Right ventricle myocardium inferior (tissue), 1 donor: ENCODE measurements at places on chromosomes 3 and 15.
A peak's percentile ranks its signal among the peaks of the same experiment; 100 is the strongest.

- no peak for DNase-seq
Measured at GRCh38 chr15:89106200-89106599, 17.9 kb downstream of the ABHD2 start.

DNA sequence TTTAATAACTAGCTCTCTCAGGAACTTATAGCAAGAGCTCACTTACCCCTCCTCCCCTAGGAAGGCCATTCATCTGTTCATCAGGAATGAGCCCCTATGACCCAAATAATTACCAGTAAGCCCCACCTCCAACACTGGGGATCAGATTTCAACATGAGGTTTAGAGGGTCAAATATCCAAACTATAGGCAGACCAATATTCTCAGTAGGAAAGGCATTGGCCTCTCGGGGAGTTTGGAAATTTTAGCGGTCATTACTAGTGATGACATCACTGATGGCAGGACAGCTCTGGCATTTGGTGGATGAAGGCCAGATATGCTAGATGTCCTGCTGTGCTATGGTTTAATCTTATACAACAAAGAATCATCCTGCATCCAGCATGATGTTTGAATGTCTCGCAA is 15.2 kb upstream of the CD47 start:
- no peak for DNase-seq

DNA sequence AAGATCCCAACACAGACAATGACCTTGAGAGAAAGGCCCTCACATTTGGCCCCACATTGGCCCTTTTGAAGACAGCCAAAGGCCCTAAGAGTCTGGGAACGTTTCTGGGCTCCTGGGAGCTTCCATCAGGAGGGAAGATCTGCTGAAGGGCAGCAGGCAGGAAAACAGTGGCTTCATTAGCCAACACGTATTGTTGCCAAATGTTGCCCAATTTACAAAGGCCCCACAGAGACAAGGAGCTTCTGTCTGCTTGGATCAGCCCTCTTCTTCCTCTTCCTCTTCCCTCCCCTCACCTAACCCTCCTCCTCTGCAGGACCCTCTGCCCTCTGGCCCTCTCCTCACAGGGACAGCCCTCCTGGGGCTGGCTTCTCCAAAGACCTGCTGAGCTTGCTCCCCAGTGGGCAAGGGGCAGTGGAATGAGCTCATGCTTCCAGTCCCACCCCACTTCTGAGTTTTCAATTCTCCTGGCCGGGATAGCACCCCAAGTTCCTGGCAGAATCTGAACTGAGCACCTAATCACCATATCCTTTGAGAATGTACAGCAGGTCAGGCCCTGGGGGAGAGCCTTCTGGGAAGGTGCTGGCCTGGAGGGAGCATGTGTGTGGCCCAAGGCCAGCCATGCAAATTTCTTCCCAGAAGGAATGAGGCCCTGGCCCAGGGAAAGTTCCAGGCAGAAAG is 5.1 kb upstream of the LTF start:
- DNase-seq = no peak

- no peak for DNase-seq
Measured at GRCh38 chr3:54533856-54534255, 394.0 kb downstream of the LRTM1 start.

DNA sequence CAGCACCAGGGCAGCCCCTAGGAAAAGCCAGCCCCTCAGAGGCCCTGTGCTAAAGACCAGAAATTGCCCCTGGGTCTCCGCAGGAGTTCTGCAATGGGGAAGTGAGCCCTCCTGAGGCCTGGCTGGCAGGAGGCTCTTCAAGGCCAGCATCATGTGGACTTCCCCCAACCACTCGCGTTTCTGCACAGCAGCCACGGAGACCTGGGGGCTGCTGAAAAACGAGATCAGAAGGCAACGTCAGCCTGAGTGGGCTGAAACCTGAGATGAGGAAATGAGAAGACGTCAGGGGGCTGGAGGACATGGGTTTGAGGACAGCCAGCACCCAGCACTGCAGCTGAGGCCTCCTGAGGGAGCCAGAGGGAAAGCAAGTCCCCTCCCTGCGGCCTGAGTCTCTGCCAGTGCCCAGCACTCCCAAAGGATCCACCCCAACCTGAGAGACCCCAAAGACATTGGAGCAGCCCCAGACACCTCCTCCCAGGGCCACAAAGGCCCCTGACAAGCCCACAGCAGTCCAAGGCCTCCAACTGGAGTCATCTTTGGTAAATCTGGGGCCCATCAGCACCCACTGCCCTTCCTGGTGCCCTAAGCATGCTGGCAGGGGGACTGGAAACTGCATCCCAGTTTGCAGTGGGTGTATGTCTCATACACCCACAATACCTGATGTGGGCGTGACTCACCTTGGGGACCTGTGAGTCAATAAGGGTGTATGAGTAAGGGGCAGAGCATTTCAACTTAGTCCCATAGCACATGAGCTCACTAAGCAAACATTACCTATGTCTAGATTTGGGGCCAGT is 29.2 kb upstream of the CYP11A1 start:
- peak; percentile 63 for DNase-seq

DNA sequence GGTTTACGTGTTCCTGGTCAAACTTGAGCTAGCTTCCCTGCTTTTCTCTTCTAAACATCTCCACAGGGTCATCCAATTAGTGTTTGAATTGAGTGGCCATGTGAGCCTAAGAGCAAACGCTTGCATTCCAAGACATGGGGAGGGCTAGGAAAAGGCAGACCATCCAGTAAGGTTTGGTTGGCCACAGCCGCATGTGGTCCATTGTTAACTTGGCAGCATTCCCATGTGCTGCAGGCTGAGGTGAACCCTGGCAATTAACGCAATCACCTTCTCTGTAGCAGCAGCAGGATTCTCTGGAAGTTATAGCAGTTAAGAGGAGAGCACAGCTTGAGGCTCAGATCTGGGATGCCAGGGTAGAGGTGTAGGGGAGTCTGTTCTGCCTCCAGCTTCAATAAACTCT is 502.2 kb upstream of the LMCD1 start:
- DNase-seq = no peak

DNA sequence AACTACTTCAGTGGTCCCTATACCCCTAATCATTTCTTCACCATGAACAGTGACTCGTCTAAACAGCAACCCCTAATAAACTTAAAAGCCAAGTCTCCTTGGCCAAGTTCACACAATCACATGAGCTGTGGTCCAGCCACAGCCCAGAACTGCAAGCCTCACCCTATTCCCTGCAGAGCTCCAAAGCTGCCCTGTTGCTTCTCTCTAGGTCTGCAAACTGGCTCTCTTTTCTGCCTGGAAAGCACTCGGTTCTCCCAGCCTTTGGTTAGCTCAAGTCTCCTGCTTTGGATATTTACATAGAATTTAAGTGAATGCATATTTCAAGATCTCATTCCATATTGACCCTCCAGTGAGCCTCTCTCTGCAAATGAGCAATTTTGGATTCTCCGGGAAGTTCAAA is 107.0 kb downstream of the TOP2B start:
- DNase-seq = no peak

- DNase-seq = no peak
Measured at GRCh38 chr3:28125342-28125741, 116.1 kb upstream of the CMC1 start.

- no peak for DNase-seq
Measured at GRCh38 chr3:111159391-111159790, 87.8 kb downstream of the NECTIN3 start.

DNA sequence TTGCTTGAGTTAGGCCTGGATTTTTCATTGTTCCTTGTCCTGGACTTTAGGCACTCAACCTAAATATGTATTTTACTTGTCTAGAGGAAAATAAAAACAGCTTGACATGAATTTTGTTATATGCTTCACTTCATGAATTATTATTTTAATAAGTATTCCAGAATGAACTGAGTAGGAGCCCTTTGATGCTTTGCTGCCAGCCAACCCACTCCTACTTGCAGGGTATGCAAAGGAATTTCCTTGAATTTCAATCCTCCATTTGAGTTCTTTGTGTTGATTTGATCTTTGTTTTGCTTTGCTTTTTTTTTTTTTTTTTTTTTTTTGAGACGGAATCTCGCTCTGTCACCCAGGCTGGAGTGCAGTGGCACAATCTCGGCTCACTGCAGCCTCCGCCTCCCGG is 11.6 kb downstream of the ARL6IP5 start:
- DNase-seq = no peak

DNA sequence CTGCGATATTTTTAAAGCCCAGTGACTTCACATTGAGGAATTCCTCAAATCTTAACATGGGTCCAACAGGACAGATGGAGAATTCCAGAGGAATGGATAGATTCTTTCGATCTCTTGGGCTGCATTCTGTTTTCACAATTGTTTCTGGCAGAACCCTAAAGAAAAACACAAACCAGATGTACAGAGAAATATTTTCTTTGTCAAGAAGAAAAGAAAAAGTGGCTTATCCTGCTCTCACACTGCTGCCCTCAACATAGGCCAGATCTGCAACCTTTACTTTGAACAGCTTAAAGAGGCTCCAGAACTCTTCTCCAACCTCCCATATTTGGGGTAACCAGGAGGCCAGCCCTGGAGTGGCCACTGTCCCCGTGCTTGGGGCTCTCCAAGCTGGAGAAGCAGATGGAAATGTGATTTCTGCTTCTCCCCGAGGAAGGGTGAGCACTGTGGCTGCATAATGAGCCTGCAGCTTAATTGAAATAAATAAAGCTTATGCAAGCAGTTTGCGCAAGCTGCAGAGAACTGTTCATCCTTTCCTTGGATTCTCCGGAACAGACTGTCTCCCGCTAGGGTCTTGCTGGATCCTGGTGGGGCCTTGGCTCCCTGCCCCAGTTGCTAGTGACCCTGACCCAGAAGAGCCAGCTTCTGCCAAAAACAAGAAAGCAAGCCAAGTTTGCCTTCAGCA is 453.2 kb upstream of the PROK2 start:
- no peak for DNase-seq

DNA sequence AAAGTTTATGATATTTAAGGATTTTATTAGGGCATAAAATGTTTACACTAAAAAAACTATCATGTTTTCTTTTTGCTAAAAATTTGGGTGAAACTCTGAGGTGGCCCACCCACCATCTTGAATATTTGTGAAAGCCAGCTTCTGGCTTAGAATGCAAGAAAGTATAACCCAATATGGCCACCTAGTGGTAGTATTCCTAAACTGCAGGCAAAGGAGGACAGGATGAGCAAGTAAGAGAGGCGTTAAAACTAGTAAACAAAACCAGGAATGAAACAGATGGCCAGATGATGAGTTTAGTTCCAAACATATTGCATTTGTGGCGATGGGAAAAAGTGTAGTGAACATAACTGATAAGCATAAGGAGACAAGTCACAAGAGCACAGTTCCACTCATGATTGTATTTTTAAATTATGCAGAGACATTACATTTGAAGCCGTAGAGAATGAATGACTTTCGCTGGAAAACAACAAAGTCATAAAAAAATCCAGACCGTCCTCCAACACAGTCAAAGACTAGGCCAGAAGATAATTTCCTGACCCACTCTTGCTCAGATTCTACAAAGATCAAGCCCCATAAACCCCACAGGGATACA is 103.3 kb upstream of the PRTG start:
- no peak for DNase-seq

GRCh38 chr3:135878501-135878900 is 87.0 kb upstream of the PPP2R3A start:
- no peak for DNase-seq

- no peak for DNase-seq
Measured at GRCh38 chr3:193831495-193832455, 238.8 kb downstream of the OPA1 start.

- DNase-seq = no peak
Measured at GRCh38 chr3:186440891-186441290, 78.9 kb upstream of the DGKG start.

DNA sequence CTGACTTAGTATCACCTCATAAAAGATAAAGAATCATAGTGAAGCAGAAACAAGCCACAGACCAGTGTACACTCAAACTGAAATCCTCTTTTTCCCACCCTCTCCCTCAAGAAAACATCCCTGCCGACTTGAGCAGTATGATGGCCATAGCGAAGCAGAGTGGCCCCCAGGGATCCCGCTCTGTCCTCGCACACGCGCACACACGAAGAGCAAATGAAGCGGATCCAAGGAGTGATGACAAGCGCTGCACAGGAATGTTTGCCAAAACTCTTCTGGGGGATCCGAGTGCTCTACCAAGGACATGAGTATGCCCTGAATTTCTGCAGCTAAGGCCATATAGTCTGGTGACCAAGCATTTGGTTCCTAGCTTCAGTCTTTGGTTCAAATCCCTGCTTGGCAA is 134.5 kb upstream of the C2CD4B start:
- DNase-seq = no peak

GRCh38 chr3:176554264-176554663 is 643.0 kb downstream of the TBL1XR1 start:
- DNase-seq = no peak

- DNase-seq = no peak
Measured at GRCh38 chr3:31802981-31803740, 177.9 kb downstream of the OSBPL10 start.

DNA sequence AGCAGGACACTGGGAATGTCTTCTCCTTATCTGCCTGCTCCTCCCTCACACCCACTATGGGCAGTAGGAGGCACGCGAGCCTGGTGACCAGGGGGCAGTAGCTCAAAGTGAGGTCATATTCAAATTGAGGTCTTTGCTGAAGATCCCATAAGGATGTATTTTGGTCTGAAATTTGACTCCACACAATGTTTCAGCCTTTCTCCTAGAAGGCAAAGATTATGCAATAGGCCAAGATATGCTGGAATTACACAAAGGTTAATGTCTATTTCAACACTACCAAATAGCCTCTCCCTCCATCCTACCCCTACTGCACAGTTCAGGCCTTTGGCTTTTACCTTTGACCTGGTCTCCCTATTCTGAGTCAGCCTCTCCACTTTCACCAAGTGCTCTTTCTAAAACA is 203.0 kb downstream of the TIGIT start:
- no peak for DNase-seq

DNA sequence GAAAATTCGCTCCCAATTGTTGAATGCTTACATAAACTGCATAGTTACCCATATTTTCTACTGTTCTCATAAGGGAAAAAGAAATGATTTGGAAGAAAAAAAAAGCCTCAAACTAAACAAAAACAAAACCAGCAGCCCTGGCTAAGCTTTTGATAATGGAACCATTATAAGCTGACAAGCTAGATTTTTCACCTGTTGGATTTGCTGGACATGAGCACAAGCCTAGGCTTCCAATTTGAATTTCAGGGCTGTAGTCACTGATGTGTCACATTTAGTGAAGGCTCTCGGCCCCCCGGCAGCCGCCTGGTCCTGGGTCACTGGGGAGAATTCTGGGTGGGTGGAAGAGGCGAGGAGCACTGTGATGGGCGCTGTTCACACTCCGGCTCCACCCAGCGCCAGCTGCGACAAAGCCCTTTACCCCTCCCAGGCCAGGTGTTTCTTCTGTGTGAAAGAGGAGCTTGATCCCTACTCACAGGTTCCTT is 4.6 kb downstream of the FBXL22 start:
- DNase-seq = no peak

GRCh38 chr3:43691120-43691995 is 620 bp downstream of the ABHD5 start:
- DNase-seq = peak; percentile 87

GRCh38 chr3:179016979-179017670 is 54.5 kb downstream of the ZMAT3 start:
- no peak for DNase-seq

DNA sequence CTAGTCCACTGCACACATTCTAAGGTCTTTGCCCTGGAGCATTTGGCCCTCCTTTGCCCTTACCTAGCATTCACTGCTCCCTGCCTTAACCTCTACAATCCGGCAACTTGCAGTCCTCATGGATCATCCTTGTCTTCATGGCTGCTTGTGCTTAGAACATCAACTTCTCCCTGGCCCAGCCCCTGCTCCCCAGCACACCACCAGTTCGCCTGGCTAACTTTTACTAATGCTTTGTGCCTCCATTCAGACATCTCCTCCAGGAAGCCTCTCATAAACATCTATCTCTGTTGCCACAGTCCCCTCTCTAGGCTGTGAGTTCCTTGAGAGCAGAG is 57.1 kb downstream of the AAGAB start:
- DNase-seq = no peak
